ENCODE measurements at places on chromosomes 7 and 10.

DNA sequence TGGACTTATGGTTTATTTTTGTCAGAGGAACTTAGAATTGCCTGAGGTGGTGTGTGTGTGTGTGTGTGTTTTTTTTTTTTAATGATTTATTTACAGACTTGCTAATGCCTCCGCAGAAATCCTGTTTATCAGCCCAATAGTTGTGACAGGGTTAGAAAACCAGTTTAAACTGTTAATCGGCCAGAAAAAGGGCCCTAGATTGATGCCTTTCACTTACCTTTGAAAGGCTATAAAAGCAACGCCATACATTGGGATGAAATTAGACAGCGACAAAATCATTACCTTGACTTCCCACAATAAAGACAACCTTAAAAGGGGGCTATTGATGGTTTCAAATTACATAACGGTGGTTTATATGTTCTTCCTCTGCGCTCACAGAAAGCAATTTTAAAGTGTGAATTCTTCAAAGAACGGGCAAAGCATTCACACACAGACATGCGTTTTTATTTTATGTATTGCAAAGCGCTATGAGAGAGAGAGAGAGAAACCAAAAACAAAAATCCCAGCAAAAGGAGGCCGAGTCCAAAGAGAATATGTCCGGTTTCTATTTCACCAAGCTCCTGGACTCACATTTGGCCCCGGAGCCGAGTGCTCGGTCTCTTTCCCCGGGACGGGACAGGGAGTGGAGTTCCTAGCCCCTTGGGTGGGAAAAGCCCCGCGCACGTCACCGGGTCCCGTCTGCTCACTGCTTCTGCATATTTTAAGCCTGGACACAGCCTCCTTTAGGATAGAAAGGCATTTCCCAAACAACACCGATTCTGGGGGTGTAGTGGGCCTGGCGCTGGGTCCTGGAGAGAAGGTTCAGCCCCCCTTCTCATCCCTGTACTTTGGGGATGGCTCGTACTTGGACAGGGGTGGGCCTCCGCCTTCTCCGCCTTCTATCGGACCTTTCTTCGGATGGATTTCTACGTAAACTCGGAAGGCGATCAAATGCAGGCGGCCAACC, 26.8 kb upstream of the VAX1 start:
- DNase-seq = no peak

DNA sequence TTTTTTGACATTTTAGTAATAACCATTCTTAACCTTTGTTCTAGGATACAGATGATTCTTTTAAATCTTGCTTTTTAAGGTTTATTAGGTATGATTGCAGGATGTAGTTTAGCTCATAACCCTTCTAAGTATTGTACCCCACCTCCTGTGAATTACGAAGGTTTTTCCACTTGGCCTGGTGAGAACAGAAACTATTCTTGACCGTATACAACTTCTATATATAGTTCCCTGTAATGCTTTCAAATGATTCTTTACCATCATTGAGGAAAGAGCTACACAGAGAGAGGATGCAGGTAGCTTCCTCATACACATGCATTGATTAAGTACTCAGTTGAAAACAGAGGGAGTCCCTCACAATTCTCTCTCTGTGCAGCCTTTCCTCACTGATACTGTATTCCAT, 86.3 kb downstream of the PALS2 start:
- no peak for DNase-seq

DNA sequence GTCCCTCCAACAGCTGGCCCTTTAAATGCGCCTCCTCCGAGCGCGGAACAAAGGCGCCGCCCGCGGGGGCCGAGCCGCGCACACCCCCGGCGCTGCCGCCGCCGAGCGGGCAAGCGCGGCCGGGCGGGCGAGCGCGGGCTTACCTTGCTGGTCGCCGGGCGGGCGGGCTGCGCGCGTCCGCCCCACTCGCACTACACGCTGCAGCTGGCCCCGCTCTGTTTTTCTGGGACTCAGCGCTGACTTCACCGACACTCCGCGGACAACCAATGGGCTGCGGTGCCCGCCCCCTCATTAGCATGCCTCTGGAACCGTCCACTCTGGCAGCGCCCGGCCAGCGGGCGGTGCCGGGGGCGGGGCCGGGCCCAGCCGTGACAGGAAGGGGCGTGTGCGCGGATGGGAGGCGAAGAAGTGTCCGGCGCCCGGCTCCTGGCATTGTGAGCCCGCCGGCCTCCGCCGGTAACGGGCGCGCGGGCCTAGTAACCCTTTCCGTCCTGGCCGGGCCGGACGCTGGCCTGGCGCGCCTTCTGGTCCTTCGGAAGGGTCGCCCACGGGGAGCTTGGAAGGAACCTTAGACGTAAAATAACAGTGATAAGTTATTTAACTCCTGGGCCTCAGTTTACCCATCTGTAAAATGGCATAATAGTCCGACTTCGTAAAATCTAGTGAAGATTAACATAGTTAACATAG, at the start of gene SORBS1:
SORBS1 (minus strand) TSS at position 195 of the 687 bp plus-strand sequence. CDS start 120,236 bp downstream, outside the sequence.
- DNase-seq = peak; percentile 92

- no peak for DNase-seq
Measured at GRCh38 chr10:130757271-130757670, 554.2 kb downstream of the TCERG1L start.

GRCh38 chr7:120402079-120402767, 129.2 kb downstream of the KCND2 start:
- DNase-seq = peak; percentile 59

DNA sequence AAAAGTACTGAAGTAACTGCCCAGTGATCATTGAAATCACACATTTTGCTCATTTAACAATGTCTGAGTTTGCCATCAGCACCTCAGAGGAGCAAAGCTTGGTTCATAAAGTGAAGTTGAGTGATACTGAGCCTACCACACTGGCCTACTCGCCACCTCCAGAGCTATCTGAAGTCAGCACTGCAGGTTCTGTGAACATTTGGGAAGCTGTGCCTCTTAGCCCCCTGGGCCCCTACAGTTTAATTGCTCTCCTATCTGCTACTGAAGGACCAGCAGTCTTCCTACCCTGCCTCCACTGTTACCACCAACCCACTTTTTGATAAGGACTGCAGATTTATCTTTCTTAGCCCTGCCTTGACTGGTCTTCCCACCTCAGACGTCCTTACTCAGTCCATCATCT, 2.0 kb upstream of the SEMA4G start:
- DNase-seq = no peak

DNA sequence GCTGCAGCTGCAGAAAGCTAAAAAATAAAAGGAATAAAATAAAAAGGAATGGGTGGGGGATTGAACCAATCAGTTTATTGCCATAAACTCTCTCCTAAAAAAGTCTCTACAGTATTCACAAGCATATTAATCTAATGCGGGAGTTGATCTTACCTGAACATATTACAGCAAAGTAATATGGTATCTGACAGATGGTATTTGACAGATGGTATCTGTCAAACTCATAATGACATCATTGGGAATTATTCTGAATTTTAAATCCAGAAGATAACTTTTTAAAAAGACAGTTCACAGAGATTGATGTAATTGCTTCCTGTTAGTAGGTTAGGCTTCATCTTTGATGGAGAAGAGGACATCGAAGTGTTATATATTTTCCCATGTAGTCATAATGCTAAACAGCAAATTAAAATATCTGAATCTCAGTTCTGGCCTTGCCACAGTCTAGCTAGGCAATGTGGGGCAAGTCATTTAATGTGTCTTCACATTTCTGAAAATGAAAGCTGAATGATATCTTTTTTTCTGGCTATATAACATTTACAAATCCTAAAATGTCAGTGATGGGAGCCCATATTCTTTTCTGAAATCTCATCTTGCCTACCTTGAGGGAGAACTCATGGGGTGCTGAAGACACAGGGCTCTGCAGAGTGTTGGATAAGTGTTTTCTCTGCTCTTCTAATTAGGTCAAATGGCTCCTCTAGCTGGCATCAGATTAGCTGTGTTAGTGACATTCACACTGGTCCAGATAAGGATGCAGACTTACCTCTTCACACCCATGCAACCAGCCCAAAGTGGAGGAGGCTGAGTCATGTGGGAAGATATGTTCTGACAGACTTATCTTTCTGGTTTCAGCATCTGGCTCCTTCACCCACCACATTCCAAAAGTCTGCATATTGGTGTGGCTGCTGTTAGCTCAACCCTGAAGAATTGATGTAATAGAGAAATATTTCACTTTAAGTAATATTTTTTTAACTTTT, 2.1 kb upstream of the LIPM start:
- DNase-seq = no peak

GRCh38 chr10:24847112-24848070, 105.0 kb downstream of the PRTFDC1 start:
- no peak for DNase-seq

DNA sequence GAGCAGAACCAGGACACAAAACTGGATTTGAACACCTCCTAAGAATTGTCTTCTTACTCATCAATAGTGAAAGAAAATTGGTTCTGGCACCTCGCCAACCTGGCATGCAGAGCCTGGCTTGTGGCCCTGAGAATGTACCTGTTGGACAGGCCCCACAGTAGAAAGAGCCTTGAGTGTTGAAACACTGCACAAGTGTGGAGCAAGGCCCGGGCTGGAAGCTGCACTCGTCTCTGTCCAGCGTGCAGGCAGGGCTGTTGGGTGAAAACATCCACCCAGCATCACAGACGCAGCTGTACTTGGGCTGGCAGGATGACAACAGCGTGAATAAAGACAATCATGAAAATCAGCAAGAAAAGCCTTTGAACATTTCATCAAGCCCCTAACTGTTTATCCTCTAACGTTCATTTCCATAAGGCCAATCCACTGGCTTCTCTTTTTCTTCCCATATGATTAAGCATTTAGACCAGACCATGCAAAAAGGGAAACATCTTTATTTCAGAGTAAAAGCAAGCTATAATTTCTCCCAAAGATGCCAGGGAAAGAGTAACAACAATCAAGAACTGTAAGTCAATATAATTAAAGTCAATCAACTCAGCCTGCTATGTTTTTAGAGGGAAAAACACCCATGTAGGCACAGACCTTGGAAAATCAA, 15.6 kb downstream of the CUBN start:
- no peak for DNase-seq

- DNase-seq = no peak
Measured at GRCh38 chr10:110617425-110618229, 26.5 kb upstream of the RBM20 start.

GRCh38 chr7:102823390-102824119, 74.8 kb downstream of the FAM185A start:
- DNase-seq = no peak
